ENCODE measurements at places on chromosomes 3 and 15. TPM values are rescaled to one million over a fixed set of nuclear protein-coding genes. Genes with fewer than 3 reads are reported as not detected.

DNA sequence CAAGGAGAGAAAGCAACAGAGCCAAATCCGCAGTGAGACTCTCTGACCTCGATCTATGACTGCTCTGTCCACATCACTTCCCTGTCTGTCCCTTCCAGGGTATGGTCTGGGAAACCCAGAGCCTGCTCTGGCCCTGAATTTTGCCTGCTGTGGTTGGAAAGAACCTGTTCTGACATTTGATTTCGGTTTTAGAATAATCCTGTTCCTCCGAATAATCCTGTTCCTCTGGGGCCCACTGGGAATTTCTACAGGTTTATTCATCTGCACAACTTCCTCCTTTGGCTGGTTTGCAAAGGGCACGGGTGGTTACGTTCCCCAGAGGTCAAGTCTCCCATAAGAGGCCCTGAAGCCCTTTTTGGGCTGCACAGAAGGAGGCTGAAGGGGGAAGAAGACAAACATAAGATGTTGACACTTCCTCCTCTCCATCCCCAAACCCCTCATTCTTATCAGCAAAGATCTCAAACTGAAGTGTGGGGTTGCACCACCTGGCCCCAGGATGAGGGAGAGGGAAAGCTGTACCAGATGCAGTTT lies 10.6 kb downstream of the LAMP3 start:
- DNase-seq, result no peak

Gene SAMD7
- not detected for total RNA-seq

- DNase-seq, result no peak
Measured at GRCh38 chr15:81751816-81752545, 293.8 kb downstream of the MEX3B start.

DNA sequence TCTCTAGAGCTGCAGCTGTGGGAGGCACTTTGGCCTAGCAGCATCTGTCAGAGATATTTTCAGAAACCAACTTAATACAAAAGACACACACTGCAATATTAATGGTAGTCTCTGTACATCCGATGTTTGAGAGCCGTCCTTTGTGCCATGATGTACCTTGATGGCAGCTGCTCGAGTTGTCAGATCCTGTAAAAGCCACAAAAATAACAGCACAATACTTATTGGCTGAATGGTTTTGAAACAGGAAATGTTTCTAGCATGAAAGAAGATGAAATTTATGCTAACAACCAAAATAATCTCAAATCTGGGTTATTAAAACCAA lies 445.5 kb upstream of the TBL1XR1 start:
- no peak for DNase-seq

Gene SLC12A1
- total RNA-seq, result not detected

DNA sequence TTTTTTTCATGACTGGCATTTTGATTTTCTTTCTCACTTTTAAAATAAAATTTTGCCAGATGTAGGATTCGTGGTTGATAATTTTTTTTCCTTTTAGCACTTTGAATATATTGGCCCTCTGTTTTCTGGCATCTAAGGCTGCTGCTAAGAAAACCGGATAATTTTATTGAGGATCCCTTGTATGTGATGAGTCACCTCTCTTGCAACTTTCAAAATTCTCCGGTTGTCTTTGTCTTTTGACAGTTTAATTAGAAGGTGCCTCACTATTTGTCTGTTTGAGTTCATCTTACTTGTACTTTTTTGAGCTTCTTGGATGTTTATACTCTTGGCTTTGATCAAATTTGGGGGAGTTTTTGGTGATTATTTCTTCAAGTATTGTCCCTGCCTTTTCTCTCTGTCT lies 349.7 kb downstream of the LPP start:
- no peak for DNase-seq

- DNase-seq, result no peak
Measured at GRCh38 chr3:194360568-194360967, 9.0 kb downstream of the LRRC15 start.

Gene LRRC2
- total RNA-seq, result not detected

DNA sequence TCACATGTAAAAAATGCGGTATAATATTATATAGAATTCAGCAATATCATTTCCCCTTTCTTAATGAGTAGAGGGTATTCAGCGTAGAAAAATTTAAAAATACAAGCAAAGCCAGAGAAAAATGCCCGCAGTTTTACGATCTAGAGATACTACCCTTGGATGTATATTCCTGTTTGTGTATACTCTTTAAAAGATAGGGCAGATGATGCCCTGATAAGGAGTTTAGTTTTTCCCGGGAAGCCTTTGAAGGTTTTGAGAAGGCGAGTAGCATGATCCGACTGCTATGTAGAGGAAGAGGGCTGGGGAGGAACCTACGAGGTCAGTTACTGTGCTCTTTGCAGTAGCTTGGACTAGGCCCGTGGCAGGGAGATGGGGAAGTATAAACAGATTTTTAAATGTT lies 1.2 kb downstream of the YEATS2 start:
- no peak for DNase-seq

GRCh38 chr3:184015381-184016019 lies 2.2 kb downstream of the ABCC5 start:
- no peak for DNase-seq

- no peak for DNase-seq
Measured at GRCh38 chr3:117736846-117737245, 1027.3 kb downstream of the TUSC7 start.

Gene GOLGA8S
- total RNA-seq, result not detected

Gene HOMER2
- 6.5 TPM for total RNA-seq
